Activated T-helper 2 cell treated with anti-CD3 and anti-CD28 coated beads, Interferon-gamma antibody, Interleukin-2, Interleukin-4, amounts not matched to agents 10 μg/mL and 5 μg/mL and 100 μg/mL, durations not matched to agents 14 hours and 24 hours and 36 hours (primary cell): ENCODE measurements at places on chromosomes 16 and 17.

DNA sequence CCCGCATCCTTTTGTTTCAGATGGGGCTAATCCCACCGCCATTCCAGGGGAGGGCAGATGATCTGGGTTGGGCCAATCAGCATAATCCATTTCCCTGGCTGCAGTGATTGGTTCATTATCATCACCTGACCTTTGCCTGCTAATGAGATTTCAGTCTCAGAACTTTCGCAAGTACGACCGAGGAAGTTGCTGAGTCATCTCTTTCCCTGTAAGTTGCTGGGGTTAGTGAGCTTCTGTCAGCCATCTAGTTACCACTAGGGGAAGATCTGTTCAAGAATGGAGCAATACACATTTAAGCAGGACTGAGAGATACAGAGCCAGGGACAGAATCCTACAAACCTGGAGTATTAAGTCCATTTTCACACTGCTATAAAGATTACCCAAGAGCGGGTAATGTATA lies 65.3 kb upstream of the NUDT7 start:
- H3K27ac ChIP-seq: no peak overlapping the region
- no peaks in the 10 kb centered on the region for H3K36me3 ChIP-seq
- H3K4me1 ChIP-seq: peaks cover 7% of the 10 kb centered on the region
- DNase-seq: no peak
- H3K27me3 ChIP-seq: peaks cover 7% of the 10 kb centered on the region
- no peak overlapping the region for H3K4me3 ChIP-seq

GRCh38 chr17:82767041-82767754 lies 15.3 kb downstream of the TBCD start:
- H3K4me1 ChIP-seq: peaks cover 4% of the 10 kb centered on the region
- H3K27ac ChIP-seq: no peak overlapping the region
- no peak for DNase-seq
- no peak overlapping the region for H3K4me3 ChIP-seq
- peaks cover 61% of the 10 kb centered on the region for H3K36me3 ChIP-seq

GRCh38 chr17:79826204-79826680 lies 13.0 kb downstream of the CBX4 start:
- H3K4me3 ChIP-seq: no peak overlapping the region
- DNase-seq: no peak
- H3K27ac ChIP-seq: no peak overlapping the region
- H3K36me3 ChIP-seq: no peaks in the 10 kb centered on the region

DNA sequence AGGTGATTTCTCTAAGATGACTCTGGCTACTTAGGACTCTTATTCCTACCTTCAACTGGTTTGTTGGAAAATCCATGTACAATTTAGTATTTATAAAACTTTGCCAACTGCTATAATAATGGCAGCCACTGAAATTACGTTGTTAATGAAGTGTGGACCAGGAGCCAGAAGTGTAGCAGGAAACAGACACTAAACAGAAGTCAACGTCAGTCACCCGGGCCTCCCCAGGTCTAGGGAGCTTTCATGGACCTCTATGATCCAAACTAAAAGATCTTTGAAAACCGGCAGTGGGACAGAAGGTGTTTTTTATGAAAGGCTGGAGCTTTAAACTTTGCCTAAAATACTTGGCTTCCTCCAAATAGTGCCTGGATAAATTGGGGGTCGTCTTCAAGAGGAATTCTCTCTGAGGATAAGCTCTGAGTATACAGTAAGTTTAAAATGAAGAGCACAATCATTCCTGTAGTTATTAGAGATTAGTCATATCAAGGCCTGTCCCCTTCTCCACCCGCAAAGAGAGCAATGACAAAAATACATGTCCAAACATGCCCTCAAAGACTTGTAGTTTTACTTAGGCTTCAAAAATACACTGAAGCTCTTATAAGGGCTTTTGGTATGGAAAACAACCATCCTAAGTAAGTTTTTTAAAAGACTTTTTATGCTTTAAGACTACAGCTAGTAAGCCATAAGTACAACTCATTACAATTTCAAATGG lies 34.6 kb downstream of the DCUN1D3 start:
- H3K27ac ChIP-seq: peak overlapping the region; percentile 70
- H3K27me3 ChIP-seq: no peaks in the 10 kb centered on the region
- peaks cover 47% of the 10 kb centered on the region for H3K4me1 ChIP-seq
- peaks cover 62% of the 10 kb centered on the region for H3K36me3 ChIP-seq

- H3K36me3 ChIP-seq: peaks cover 73% of the 10 kb centered on the region
- no peak overlapping the region for H3K27ac ChIP-seq
- peaks cover 1% of the 10 kb centered on the region for H3K4me1 ChIP-seq
- H3K27me3 ChIP-seq: no peaks in the 10 kb centered on the region
Observed at GRCh38 chr17:41982026-41982760, 15.6 kb downstream of the CNP start.

DNA sequence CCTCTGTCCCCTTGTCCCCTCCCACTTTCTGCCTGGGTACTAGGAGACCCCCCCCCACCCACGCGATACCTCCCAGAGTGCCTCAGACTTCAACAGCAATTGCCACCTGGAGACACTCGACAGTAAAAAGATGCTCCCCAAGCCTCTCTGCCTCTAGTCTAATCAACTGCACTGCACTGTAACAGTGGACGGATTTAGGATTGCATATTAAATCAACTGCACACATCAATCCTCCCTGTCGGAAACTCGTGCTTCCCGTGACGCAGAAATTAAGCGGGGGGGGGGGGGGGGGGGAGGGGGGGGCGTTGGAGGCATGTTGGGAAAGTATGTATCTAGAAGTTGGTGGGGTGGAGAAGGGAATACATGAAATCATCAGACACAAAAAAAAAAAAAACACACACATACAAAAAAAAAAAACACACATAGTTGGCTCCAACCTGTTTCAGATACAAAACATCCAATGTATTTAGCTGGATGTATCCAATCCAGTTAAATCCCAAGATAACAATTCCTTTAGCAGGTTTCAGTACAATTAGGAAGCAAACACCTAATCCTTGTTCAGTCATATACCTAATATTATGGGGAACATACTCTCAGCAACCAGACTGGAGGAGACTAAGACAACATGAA lies 29.7 kb downstream of the FAM222B start:
- peaks cover 6% of the 10 kb centered on the region for H3K36me3 ChIP-seq
- H3K27me3 ChIP-seq: no peaks in the 10 kb centered on the region
- H3K4me3 ChIP-seq: peak overlapping the region; percentile 92
- H3K27ac ChIP-seq: peak overlapping the region; percentile 91
- DNase-seq: no peak
